ENCODE measurements at places on chromosomes 4 and X. TPM values are rescaled to one million over a fixed set of nuclear protein-coding genes. Genes with fewer than 3 reads are reported as not detected.

DNA sequence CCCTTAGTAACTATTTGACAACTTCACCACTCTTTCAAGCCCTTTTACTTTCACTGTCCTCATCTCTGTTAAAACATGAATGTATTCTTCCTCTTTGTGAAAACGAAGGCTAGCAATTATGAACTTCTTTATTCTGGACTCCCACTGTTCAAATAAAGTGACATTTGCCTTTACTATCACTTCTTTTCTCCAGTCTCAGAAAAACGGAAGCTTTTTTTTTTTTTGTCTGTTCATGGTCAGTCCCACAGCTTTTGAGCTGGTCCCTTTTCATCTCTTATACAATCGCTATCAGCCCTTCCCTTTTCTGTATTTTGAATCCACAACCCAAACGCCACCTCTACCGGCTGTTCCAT is 327.7 kb downstream of the DKK2 start:
- H3K36me3 ChIP-seq = no peaks in the 10 kb centered on the region
- no peak for DNase-seq
- H3K4me3 ChIP-seq = no peak overlapping the region
- no peak overlapping the region for H3K27ac ChIP-seq

DNA sequence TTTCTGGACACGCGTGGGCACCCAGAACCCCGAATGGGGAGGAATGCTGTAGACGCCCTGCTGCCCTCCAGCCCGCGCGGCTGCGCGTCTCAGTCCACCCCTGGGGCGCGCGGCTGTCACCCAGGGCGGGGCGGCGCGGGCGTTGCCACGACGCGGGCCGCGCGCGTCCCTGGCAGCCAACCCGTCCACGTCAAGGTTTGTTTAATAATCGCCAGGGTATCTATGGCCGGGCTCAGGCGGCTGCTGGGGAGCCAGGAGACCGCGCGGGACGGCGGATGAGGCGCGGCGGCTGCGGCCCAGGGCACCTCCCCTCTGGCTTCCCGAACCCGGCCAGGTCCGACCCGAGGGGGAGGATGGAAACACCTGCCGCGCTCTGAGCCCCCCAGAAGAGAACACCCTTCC is at the start of gene SPATA18:
Gene SPATA18 (plus strand): TSS at position 92 of the 402 bp plus-strand sequence. CDS start 401 bp downstream, outside the sequence.
- no peaks in the 10 kb centered on the region for H3K36me3 ChIP-seq
- peaks cover 13% of the 10 kb centered on the region for H3K27me3 ChIP-seq
- H3K4me3 ChIP-seq = peak within 1 kb of the TSS; percentile 23
- no peaks in the 10 kb centered on the region for H3K4me1 ChIP-seq
- peak within 1 kb of the TSS; percentile 8 for H3K27ac ChIP-seq

DNA sequence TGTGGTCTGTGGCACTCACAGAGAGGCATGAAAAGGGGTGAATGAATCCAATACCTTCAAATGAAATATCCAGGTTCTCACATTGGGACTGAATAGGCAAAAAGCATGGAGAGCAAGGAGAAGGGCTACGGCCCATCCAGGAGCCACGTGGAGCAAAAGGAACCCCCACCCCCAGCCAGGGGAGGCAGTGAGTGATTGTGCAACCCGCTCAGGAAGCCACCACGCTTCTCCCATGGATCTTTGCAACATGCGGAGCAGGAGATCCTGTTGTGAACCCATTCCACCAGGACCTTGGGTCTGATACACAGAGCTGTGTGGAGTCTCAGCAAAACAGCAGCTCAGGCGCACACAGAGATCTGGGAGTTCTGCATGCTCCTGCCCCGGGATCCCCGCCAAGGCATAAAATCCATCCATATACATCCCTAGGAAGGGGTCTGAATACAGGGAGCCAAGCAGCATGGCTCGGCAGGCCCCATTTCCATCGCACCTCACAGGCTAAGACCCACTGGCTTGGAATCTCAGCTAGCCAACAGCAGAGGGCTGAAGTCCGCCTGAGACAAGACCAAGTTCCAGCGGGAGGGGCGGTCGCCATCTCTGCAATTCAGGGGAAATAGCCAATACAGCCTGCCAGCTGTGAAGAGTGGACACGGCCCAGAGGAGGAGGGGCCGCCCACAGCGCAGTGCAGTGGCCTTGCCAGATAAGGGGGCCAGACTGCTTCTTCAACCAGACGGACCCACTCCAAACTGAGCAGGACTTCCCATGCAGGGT is 80.2 kb downstream of the FGF16 start:
- no peaks in the 10 kb centered on the region for H3K4me1 ChIP-seq
- no peak overlapping the region for H3K4me3 ChIP-seq
- H3K27me3 ChIP-seq = no peaks in the 10 kb centered on the region

DNA sequence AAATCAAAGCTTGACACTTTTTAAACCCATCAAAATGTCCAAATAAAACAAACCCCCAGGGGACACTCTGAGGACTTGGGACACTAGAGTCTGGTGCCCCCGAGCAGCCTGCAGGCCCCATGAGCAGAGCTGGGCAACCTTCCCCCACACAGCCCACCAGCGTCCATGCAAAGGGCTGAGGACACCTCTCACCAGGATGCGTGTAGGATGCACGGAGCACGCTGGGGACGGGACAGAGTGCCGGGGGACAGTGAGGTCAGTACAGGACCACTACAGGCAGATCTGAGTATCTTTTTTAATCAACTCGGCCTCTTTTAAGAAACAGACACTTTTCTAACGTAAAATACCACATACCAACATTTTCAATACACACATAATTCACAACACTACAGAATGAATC is 6.9 kb downstream of the GAK start:
- no peak overlapping the region for H3K4me3 ChIP-seq
- H3K27ac ChIP-seq = no peak overlapping the region
- no peak for DNase-seq
- no peaks in the 10 kb centered on the region for H3K27me3 ChIP-seq

The LEF1 gene
- total RNA-seq = 0.79 TPM

- no peak overlapping the region for H3K27ac ChIP-seq
- DNase-seq = peak; percentile 31
- H3K4me3 ChIP-seq = no peak overlapping the region
These were observed 141.7 kb downstream of the HHIP start for GRCh38 chr4:144787365-144788258.

- H3K27me3 ChIP-seq = no peaks in the 10 kb centered on the region
- no peak for DNase-seq
- H3K27ac ChIP-seq = no peak overlapping the region
- no peak overlapping the region for H3K4me3 ChIP-seq
- H3K4me1 ChIP-seq = no peaks in the 10 kb centered on the region
These were observed 58.1 kb downstream of the ADGRG2 start for GRCh38 chrX:19064175-19064574.

GRCh38 chr4:8600686-8601085 is 8.1 kb downstream of the CPZ start:
- 0 out of 2 replicates have a peak, but pooled peaks cover 4% of the 10 kb centered on the region for H3K27me3 ChIP-seq
- no peak overlapping the region for H3K27ac ChIP-seq
- H3K36me3 ChIP-seq = no peaks in the 10 kb centered on the region
- no peak for DNase-seq
- H3K4me1 ChIP-seq = peaks cover 17% of the 10 kb centered on the region
- no peak overlapping the region for H3K4me3 ChIP-seq

GRCh38 chr4:123466080-123466785 is 69.6 kb downstream of the SPRY1 start:
- H3K4me3 ChIP-seq = no peak overlapping the region
- no peaks in the 10 kb centered on the region for H3K27me3 ChIP-seq
- no peaks in the 10 kb centered on the region for H3K4me1 ChIP-seq
- no peaks in the 10 kb centered on the region for H3K36me3 ChIP-seq

DNA sequence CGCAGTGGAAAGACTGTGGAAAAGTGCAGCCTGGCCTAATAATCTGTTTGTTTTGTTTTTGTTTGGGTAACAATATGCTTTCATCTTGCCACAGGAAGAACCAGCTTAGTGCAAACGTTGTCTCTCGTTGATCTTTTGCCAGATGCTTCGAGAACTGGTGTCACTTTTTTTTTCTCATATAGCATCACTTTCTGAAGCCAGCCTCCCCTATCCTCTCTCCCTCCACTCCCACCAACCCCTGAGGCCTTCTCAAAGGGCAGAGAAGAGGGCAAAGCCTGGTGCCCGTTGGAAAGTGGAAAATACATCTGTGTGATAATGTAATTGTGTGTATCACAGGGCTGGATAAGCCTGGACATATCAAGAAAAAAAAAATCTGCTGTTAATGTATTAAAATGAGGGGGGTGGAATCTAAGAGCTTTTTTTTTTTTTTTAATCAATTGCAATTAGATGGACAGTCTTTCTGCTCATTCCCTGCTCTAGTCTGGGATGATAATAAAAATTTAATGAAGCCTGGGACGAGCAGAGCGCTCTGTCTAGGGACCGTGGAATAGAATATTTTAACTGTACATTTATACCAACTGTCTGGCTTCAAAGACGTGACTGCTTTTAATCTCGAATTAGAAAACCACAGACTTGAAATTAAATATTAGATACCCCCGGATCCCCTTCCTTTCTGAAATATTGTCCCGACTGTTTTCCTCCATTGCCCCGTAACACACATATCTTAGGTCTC is 8.1 kb downstream of the POU4F2 start:
- DNase-seq = no peak
- H3K27me3 ChIP-seq = peaks cover 32% of the 10 kb centered on the region
- no peak overlapping the region for H3K4me3 ChIP-seq
- H3K36me3 ChIP-seq = no peaks in the 10 kb centered on the region
